Activated T-helper 9 cell treated with anti-CD3 and anti-CD28 coated beads, Interleukin-2, amount 50 U/mL, for 16 hours (primary cell): ENCODE measurements at places on chromosomes 1 and 21.

- DNase-seq, result no peak
These were observed 35.3 kb downstream of the ELF3 start for GRCh38 chr1:202045705-202046104.

DNA sequence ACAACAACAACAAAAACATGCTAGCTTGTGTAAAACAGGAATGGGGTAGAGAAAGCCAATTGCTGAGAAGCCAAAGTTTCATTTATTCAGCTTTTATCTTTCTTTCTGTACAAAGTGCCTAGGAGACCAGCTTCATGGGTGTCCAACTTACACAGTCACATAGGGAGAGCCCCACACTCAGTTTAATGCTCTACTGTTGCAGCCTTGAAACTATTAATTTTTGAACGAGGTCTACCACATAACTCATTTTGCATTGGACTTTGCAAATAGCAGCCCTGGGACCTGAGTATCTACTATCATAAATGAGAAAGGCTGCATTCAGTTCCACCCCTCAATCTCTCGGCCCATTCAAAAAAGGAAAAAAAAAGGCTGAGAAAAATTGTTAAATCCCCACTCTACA is 98.8 kb downstream of the ZNF644 start:
- DNase-seq, result no peak

- DNase-seq, result no peak
These were observed 12.1 kb downstream of the TRIM46 start for GRCh38 chr1:155185783-155186066.

DNA sequence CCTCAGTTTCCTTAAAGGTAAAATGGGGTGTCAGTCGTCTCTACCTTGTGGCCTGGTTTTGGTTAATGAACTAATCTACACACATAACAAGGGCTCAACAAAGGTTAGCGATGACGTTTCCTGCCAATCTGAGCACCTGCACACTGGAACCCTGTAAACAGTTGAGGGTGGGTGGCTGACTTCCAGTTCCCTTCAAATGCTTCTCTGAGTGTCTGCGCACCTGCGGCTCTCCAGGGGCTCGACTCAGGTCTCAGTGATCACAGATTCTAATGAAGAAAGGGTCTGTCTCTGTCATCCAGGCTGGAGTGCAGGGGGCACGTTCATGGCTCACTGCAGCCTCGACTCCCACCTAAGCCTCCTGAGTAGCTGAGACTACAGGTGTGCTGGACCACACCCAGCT is 3.3 kb upstream of the AGPAT3 start:
- DNase-seq, result no peak

DNA sequence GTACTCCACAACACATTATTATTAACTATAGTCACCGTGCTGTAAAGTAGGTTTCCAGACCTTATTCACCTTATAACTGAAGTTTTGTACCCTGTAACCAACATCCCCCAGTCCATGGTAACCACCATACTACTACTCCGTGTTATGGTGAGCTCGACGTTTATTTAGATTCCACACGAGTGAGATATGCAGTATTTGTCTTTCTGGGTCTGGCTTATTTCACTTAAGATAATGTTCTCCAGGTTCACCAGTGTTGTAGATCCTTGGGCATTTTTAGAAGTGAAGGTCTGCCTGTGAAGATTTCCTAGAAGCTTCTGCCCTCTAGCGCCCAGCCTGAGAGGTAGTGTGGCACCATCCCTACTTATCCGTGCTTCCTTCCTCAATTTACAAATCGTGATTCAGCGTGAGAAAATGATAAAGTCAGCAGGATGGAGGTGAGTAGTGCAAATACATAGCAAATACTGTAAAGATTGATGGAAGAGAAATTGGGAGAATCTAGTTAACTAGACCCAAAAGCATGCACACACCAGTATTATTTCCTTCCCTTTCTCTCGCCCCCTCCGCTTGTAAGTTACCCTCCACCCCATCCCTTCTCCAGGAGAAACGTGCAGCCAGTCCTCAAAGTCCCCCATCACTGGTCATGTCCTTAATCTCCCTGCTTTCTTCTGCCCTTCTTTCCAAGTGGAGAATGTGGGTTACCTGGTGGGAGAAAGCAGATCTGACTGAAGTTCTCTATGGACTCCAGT is 36.0 kb upstream of the DISC1 start:
- no peak for DNase-seq

DNA sequence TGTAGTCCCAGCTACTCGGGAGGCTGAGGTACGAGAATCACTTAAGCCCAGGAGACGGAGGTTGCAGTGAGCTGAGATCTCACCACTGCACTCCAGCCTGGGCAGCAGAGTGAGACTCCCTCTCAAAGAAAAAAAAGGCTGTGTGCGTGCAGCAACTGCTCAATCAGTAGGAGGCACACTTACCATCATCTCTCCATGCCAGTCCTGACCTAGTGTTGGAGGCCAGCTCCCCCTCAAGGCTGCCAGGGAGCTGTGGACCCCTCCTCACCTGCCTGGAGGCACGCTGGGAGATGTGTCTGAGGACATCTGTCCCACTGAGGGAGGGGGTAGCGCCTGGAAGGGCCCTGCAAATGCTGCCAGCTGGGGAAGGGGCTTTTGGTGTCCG is 11.9 kb downstream of the RPS6KA1 start:
- DNase-seq, result no peak

DNA sequence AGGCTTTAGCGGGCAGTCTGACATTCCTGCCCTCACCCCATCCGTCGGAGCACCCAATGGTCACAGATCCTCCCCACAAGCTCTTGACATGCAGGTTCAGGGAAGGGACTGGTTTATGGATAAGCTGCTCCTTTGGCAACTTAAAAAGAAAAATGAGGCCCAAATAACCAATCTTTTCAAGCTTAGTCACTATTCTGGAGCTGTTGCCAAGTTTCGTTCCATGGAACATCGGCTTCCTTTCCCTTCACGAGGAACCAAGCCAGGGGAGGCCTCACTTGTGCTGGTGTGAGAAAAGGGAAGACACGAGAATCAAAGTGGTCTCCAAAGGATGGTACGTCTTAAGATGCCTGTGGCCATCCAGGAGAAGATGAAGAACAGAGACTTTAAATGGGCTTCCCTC is 46.1 kb upstream of the LPAR3 start:
- no peak for DNase-seq

- no peak for DNase-seq
These were observed 31.3 kb downstream of the PTGFRN start for GRCh38 chr1:116940814-116941599.

DNA sequence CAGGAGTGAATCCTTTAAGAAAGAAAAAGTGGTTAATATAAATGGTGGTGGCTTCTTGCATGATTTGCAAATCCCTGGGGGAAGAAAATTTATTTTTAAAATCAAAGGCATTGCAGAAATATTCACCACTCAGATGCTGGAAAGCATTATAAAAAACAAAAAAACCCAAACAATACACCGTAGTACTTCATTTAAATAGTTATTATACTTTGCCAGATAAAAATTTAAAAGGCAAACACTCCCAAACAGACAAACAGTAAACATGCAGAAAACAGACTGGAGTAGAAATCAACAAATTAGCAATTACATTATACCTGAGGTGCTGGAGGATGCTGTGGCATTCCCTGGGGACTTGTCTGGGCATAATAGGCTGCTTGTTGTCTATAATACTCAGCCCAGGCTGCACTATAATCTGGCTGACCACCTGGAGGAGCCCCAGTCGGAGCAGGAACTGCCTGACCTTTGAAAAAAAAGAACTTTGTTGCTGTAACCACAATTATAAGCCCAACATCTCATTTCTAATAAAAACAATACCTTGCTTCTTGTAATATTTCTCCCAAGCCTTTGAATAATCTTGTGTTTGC is 29.9 kb downstream of the FUBP1 start:
- DNase-seq, result no peak

DNA sequence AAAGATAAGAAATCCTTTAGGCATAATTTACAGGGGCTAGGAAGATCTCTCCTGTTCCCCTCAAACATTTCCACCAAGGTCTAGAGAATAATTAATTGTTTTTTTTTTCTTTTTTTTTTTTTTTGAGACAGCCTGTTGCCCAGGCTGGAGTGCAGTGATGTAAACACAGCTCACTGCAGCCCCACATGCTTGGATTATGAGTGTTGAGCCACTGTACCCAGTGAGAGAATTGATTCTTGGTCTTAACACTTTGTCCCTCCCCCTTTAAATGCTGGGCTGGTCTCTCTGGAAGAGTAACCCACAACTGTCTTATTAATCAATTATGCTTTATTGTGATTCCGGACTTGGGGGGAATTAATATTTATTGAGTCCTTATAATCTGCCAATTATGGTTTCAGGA is 33.4 kb downstream of the ATF3 start:
- DNase-seq, result no peak

- no peak for DNase-seq
These were observed 13.5 kb downstream of the PLCH2 start for GRCh38 chr1:2489615-2490014.

DNA sequence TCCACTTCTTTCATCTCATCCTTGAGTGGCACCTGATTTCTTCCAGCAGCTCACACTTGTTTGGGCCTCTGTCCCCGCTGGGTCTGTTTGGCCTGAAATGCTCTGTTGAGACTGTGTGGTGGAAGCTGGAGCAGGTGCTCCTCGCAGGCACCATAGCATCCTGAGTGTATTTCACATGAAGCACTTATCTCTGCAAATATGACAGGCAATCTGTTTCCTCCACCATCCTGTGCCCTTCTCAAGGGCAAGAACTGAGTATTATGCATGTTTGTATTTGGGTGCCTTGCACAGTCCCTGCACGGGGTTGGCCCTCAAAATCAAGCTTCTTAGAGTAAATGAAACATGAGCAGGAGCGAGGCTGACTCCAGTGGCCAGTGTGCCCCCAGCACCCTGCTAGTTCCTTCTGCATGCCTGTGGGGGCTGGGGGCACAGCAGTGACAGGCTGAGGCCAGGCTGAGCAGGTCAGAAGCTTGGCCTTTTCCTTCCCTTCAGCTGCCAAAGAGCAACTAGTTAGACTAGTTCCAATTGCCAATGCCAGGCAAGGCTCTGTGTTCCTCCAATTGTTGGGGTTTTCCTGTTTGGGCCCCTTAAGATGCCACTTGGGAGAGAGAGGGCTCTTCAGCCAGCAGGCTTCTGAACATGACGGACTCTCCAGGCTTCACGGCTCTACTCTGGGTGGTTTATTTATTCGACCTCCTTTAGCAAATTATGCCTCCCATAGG is 129.6 kb upstream of the ATP1A1 start:
- DNase-seq, result no peak

GRCh38 chr21:19995253-19995652 is 1003.0 kb upstream of the NCAM2 start:
- DNase-seq, result no peak

- peak; percentile 46 for DNase-seq
These were observed 5.7 kb downstream of the TPM3 start for GRCh38 chr1:154186177-154186576.

DNA sequence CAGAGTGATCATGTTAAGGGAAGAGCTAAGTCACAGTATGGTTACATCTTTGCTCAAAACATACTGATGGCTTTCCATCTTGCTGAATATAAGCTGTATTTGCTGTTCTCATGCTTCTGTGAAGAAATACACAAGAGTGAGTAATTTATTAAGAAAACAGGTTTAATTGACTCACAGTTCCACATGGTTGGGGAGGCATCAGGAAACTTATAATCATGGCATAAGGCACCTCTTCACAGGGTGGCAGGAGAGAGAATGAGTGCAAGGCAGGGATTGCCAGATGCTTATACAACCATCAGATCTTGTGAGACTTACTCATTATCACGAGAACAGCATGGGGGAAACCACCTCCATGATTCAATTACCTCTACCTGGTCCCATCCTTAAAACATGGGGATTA is 24.4 kb upstream of the RGS5 start:
- no peak for DNase-seq

DNA sequence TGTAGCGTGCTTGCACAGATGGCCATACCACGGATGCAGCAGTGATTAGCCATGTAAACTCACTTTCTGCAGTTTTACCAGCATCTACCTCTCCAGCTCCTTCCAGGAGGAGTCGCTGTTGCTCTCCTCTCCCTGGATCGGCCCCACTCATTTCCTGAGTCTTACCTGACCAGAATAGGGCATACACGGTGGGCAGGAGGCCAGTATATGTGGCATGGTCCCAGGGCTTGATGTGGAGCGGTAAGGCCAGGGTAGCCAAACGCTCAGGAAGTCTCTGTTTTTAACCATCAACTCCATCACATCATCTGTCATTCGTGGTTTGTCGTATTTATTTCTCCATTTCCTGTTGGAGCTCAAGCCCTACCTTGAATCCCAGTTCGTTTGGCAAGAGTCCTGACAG is 163.4 kb upstream of the USP24 start:
- no peak for DNase-seq

- no peak for DNase-seq
These were observed 160.0 kb downstream of the PDE4B start for GRCh38 chr1:65952696-65953095.

- DNase-seq, result no peak
These were observed 1.3 kb downstream of the RTCA start for GRCh38 chr1:100267284-100267683.

DNA sequence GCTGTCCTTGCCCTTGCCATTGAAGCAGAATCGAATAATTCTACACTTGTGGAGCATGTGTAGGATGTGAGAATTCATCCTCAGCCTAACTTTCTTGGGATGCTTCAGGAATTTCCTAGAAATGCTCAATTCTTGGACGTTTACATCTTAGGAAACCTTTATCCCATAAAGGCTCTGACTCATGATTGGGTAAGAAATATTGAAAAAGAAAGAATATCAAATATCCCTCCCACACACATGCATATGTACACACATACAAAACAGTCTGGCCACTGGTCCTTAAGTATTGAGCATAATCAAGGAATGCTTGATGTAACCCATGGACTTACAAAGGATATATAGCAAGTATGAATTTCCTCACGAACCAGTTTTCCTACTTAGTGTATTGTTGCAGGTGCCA is 83.9 kb upstream of the IPO9 start:
- no peak for DNase-seq

- no peak for DNase-seq
These were observed 11.4 kb downstream of the SEMA6C start for GRCh38 chr1:151134991-151135390.

- no peak for DNase-seq
These were observed 33.0 kb downstream of the CDK18 start for GRCh38 chr1:205537386-205538018.

GRCh38 chr1:56797065-56797685 is 22.0 kb downstream of the FYB2 start:
- DNase-seq, result no peak

DNA sequence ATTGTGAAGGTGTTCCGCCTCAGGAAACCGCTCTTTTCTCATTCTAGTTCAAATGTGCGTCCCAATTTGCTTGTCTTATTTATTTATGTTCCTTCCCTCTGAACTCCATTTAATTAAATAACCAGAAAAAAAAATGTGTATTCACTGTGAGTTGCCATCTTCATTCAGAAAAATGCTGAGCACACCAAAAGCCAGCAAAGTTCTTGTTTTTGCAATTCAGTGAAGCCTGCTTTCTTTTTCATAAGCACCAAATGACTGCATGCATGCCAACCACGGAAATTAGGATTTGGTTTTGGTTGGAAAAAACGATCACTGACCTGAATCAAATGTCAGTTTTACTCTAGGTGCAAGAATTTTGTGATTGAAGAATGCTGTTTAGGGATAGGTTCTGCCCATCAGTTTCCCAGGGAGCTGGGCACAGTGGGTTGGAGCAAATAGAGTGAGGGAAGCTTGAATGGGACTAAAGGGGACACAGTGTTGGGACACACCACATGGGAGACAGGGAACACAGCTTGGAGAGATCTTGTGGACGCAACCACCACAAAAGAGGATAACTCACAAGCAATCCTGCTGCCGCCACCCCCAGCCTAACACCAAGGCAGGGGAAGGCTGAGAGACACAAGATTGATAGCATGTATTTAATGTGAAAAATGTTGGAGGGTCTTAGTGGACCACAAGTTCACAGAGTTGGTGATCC is 183.4 kb upstream of the GALNT2 start:
- DNase-seq, result no peak
